ENCODE measurements at places on chromosomes 13 and 19.

- DNase-seq, result no peak
Observed at GRCh38 chr19:49160450-49161189, 3.0 kb downstream of the TRPM4 start.

DNA sequence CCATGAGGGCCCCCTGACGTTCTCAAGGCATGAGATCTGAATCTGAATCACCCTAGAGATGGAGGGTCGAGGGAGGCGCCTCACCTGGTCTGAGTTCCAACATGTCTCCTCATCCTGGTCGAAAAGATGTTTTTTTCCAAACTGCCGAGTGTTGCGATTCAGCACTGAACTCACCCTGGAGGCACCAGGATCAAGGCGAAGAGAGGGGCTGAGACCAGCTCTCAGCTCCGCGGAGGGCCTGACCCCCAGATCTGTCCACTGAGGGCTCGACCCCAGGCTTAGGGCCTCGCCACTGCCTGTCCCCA, 555 bp downstream of the NR2C2AP start:
- DNase-seq, result no peak

DNA sequence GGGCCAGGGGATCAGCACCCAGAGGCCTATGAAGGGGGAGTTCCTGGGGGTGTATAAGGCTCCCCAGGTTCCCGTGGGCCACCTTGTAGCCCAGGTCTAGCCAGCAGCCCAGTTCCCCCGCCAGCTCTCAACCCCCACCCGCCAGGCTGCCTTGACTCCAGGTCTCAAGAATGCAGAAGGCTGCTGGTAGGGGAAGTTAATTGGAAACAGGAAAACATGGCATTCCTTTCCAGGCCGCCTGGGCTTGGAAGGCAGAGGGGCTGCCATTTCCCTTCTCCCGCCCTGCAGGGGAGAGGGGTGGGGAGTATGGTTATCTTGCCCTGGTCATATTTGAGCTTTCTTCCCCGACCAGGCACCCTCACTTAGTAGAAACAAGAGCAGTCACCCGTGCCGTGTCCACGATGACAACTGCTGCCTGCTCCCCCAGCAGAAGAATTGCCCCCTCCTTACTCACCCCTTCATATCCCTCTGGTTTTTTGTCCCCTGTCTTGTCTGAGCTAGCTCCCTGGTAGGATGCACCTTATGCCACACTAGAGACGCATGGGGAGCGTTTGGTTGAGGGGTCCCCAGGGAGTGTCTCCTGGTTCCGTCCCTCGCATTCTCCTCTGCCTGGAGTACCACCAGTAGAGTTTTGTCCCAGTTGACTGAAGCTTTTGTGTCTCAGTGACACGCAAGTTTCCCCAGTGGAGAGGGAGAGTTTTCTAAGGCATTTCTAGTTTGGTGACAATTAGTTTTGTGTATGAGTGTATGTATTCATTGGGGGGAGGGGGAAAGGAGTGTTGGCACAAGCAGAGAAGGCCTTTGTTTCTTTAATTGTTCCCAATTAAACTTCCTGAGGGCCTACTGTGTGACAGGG, 4.5 kb downstream of the BICRA start:
- DNase-seq, result no peak

DNA sequence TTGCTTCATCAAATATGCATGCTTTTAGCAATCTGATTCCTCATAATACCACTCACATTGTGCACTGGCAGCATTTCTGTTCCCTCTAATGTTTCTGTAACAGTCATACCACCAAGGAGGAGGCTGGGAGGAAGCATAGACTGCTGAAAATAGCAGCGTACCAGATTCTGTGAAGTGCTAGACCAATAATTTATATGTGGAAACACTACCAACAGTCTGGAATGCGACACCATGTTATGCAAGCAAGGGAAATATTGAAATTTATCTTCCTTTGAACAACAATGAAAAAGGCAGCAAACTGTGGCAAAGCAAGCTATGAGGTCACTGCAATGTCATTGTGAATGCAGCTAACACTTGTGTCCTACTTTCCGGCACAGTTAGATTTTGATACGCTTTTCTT, 1388.0 kb downstream of the EFNB2 start:
- DNase-seq, result no peak

GRCh38 chr13:112124141-112124540, 57.2 kb downstream of the SOX1 start:
- DNase-seq, result peak; percentile 73

- no peak for DNase-seq
Observed at GRCh38 chr13:111142472-111142871, 27.4 kb downstream of the ARHGEF7 start.

- DNase-seq, result no peak
Observed at GRCh38 chr19:51271067-51271466, 20.2 kb downstream of the SIGLECL1 start.

GRCh38 chr19:13429563-13429962, 76.7 kb downstream of the CACNA1A start:
- DNase-seq, result no peak

DNA sequence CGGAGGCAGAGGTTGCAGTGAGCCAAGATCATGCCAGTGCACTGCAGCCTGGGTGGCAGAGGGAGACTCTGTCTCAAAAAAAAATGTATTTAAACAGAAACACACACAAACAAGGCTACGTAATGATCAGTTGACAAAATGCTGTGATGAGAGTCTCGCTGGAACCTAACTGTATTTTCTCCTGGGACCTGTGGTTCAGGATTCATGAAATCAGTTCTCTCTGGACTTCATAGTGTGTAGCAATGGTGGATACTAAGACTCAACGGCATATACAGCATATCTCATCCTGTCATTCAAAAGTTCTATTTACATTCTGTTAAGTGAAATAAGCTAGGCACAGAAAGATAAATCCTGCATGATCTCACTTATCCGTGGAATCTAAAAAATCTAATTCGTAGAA, 37.4 kb downstream of the CYP4F2 start:
- no peak for DNase-seq

GRCh38 chr13:64417581-64417980, 2812.6 kb downstream of the PCDH9 start:
- no peak for DNase-seq

DNA sequence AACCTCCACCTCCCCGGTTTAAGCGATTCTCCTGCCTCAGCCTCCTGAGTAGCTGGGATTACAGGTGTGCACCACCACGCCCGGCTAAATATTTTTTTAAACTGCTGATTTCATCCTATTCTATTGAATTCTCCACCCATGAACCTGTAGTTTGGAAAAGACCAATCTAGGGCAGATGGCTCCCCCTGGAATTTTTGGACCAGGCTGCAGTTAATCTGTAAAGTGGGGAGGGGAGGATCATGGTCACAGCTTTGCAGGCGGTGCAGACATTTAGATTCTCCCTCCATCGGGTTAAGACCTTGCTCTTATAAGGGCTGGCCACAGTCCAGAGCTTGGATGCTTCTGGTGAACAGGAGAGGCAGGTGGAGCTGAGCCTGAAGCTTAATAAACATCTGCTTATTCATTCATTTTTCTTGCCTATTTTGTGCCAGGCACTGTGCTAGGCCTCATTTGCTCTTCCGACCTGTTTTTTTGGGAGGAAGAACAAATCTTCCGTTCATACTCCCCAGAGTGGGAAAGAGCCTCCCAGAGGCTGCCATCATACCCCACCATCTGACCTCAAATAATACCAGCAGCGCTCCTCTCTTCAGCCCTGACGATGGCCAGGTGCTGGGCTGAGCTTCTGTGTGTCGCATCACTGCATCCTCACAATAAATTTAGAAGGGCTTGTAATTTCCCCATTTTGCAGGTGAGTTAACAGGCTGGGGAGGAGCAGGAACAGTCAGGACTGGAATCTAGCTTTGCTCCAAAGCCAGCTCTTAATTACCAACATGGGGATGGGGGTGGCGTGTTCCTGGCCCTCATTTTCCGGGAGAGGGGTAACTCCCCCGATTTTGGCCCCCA, 902 bp upstream of the CCDC106 start:
- no peak for DNase-seq

DNA sequence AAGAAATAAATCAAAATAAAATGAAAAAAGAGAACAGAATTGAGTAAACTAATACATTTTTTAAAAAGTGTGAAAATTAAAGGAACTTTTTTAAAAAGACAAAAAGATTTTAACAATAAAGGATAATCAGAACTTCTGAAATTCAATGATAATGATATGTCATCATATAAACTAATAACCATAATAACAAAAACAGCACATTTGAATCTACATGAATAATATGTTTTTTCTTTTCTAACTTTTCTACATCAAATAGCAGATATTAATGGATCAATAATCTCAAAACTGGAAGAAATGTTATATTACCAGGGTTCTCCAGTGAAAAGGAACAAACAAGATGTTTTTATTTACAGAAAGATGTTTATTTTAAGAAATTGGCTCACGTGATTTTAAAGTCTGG, 903.3 kb upstream of the MIR17HG start:
- no peak for DNase-seq

DNA sequence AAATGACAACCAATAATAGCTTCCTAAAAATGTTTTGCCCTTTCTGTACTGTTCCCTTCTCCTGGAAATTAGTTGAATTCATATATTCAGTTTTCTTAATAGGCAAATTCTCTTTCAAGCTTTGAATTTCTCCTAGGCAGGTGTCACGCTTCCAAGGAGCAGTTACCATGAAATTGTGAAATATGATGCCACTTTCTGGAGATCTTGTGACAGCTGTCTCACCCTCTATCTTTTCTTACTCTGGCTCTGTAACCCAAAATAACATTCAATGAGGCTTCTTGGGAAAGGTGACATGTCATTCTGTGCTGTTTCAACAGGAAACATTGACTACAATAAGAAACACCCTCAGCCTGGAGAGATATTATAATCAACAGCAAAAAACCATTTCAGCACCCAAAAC, 80.3 kb upstream of the MRI1 start:
- DNase-seq, result no peak

- DNase-seq, result no peak
Observed at GRCh38 chr13:48849515-48849914, 126.2 kb upstream of the FNDC3A start.

DNA sequence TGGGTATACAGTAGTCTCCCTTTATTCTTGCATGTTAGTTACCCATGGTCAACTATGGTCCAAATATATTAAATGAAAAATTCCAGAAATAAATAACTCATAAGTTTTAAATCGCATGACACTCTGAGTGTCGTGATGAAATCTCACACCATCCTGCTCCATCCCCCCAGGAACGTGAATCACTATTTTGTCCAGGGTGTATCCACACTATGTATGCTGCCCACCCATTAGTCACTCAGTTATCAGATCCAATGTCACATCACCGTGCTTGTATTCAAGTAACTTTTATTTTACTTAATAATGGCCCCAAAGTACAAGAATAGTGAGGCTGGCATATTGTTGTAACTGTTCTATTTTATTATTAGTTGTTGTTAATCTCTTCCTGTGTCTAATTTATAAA, 115.8 kb upstream of the SERP2 start:
- DNase-seq, result no peak

DNA sequence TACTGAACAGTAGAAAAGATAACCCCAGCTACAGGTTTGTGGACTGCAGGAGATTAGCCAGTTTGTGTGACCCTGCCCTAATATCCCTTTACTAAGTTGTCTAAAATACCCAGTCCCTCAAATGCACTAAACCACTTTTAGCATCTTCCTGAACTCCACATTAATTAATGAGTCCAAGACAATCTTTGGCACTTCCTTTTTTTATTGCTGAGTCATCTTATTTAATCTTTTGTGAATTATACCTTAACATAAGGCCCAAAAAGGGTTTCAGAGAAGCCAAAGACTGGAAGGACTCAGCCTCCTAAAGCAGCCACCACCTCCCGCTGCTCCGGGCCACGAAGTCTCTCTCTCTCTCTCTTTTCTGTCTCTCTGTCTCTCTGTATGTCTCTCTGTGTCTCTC, 48.8 kb upstream of the PDCD5 start:
- DNase-seq, result no peak

Data from NCI-H774 (cell line).